ENCODE measurements at places on chromosomes 2 and 18. TPM values are rescaled to one million over a fixed set of nuclear protein-coding genes. Genes with fewer than 3 reads are reported as not detected.

GRCh38 chr2:159904127-159904958, 106.3 kb upstream of the CD302 start:
- peak; percentile 94 for DNase-seq

- no peak for DNase-seq
Observed at GRCh38 chr2:66634784-66635183, 199.9 kb downstream of the MEIS1 start.

GRCh38 chr2:213148572-213149261, 2.7 kb downstream of the IKZF2 start:
- DNase-seq, result no peak

DNA sequence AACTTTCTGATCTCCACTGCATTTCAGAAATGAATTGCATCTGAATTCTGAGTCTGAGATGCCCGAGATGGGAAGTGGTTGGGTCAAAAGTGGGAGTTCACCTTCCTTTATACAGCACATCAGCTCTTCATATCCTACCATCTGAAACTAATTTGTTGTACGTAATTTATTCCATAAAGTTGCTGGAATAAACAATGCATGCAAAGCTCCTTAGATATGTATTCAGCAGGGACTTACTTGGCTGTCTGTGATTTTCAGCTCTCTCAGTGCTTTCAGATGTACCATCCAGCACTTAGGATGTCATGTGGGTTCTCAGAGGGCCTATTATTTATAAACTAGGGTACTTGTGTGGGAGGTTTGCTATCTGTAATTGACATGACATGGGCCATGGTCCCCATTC, 46.9 kb upstream of the EFEMP1 start:
- DNase-seq, result no peak

GRCh38 chr18:79868811-79869541, 71.2 kb downstream of the KCNG2 start:
- DNase-seq, result no peak

DNA sequence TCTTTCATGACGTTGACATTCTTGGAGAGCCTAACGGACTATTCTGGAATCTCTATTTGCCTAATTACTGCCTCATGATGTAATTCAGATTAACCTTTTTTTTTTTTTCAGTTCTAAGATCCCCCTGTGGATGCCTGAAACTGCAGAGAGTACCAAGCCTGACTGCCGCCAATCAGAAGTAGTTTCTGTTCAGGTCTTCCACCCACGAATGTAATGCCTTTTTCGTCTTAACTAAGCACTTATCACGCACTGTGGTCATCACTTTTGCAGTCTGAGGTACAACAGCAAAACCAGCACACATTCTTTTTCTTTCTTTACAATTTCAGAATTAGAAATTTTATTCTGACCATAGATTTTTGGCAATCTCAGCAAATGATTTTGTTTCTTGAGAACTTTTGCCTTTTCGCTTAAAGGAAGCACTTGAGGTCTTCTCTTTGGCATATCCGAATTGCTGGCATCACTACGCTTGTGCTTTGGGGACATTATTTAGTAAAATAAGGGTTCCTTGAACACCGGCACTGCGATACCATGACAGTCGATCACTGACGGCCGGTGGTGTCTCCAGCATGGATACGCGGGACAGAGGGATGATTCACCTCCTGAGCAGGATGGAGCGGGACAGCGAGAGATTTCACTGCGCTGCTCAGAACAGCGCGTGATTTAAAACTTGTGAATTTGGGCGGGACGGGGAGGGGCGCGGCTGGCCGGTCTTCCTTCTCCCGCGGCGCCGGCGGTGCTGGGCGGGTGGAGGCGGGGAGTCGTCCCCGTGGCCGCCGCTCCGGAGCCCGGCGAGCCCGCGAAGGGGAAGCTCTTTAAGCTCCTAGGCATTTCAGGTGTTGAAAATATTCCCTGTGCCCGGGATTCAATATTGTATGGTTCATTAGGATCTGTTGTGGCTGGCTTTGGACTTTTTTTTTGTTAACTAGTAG, 32.0 kb upstream of the GPR55 start:
- DNase-seq, result peak; percentile 27

DNA sequence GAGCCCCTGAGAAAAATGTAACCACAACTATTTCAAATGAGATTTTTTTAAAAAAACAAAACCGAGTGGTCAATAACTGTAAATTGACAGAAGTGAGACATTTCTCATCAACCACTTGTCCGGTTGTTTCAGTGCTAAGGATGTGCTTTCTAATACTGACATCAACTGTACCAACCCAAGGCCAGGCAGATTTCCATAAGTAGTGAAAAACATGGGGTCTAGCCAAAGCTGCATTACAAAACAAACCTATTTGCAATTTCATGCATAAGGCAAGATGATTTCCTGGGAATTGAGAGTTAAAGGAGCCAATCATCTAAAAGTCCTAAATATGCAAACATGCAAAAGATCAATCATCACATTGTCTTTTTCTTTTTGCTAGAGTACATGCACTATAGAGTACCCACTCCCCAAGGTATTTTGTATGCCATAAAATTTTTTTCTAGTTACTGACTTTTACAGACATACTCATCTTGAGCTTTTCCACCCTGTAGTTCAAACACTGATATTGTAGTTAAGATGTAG, 22.6 kb downstream of the HNRNPLL start:
- no peak for DNase-seq

GRCh38 chr2:109080109-109080508, 48.9 kb upstream of the SH3RF3 start:
- DNase-seq, result peak; percentile 21

GRCh38 chr2:204917089-204917701, 371.9 kb downstream of the PARD3B start:
- no peak for DNase-seq

DNA sequence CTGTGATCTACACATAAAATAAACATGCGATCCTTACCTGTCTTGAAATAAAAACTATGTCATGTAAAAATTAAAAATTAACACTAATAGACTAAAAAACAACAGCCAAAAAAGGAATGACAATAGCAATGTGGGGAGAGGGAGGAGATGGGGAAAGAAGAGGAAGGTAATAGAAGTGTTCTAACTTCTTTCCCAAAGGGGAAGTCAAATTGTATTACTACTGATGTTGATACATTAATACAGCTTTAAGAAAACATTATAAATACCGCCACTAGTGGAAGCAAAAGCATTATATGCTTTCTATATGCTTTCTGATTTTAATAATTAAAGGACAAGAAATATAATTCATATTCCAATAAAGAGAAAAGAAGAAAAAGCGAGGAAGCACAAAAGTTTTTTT, 22.2 kb downstream of the ZNF516 start:
- DNase-seq, result no peak

DNA sequence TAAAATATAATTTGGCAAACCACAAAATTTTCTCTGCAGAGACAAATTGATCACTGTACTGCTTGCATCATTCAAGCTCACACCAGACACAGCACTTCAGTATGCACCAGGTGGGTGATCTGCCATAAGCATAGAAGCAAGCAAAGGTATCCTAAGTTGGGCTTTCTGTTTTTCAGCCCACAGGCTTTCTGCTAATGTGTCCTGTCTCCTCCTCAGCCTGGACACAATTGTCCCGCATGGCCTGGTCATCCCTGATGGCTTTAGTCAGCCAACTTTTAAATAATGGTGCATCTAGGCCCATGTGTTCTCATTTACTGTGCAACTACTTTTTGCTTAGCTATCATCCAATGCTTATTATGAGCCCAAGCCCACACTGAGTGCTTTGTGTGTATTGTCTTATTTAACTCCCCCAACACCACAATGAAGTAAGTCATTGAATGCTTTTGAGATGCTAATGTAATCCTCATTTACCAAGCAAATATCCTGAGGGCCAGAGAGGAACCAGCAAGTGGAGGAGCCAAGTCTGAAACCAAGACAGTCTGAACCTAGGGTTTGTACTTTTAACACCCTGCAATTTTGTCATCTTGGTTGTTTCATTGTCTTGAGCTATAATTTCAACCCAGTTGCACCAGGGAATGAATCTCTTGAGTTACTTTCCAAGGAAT, 111.2 kb upstream of the SETBP1 start:
- DNase-seq, result no peak

- DNase-seq, result no peak
Observed at GRCh38 chr2:70553334-70553583, 367 bp downstream of the TGFA start.

DNA sequence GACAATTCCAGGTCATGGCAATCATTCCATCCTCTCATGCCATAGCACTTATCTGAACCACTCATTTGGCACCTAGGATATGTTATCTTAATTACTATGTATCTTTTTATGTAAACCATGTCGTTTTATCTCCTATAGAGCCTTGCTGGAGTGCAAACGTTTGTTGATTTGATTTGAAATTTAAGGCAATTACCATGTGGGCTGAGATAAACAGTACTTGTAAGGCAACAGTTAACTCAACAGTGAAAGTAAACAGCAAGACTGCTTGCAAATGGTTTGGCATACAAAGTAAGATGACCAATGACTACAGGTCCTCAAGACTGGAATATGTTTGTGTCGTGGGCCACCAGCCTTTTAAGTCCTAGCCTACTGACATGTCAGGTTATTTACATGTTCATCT, 133.7 kb upstream of the ZFP36L2 start:
- no peak for DNase-seq

GRCh38 chr2:96503637-96504243, 1.4 kb downstream of the NEURL3 start:
- no peak for DNase-seq

GRCh38 chr2:30455114-30455738, 8.2 kb downstream of the LCLAT1 start:
- DNase-seq, result no peak

DNA sequence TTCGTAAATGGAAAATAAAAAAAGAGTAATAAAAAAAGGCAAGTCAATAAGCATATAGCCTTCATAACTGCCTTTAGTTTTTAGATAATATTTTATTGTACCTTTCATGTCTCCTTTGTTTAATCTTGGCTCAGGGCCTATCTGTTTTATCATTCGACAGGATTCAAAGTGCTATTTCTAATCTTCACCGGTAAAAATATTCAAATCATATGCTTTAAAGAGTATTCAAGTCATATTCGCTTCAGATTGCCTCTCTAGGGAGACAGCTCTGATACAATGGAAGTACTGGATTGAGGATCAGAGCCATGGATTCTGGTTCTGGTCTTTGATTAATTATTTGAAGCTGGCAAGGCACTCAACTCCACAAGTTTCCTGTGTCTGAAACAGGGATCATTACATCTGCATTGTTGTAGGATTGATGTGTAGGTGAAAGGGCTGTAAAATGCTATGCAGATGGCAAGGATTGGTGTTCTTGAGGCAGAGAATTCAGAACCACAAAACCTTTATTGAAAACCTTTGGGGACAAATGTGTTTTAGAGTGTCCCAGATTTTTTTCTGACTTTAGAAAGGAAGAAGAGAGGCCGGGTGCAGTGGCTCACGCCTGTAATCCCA, 84.3 kb upstream of the RAPH1 start:
- DNase-seq, result no peak

DNA sequence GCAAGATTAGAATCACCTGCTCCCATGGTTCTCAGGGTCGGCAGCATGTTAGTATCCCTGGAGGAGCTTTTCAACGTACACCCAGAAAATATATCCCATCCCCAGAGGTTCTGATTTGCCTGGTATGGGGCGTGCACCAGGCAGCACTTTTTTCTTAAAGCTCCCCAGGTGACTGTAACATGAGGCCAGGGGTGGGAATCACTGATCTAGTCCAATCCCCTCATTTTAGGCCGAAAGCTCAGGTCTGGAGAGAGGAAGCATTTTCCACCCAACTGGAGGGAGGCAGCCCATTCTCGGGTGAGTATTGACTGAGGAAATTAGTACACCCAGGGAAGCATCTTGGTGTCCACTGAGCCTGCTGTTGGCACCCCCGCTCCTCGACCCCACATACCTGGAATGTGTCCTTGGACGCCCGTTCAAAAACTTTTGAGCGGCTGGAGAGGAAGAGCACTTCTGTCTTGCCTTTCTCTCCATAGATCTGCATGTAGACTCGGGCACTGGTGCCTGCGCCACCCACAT, 94.3 kb downstream of the LOXHD1 start:
- no peak for DNase-seq

GRCh38 chr2:65880436-65880835, 448.0 kb upstream of the SPRED2 start:
- DNase-seq, result no peak

- DNase-seq, result no peak
Observed at GRCh38 chr18:11818486-11819203, 32.6 kb upstream of the CHMP1B start.

GRCh38 chr2:179861416-179862067, at the start of gene ZNF385B:
Gene ZNF385B, minus strand, starts transcription at chr2:179861612.
- no peak for DNase-seq

GRCh38 chr2:15938803-15939555, 1.4 kb upstream of the MYCN start:
- DNase-seq, result no peak

GRCh38 chr2:220489121-220489520, 861.7 kb downstream of the SLC4A3 start:
- DNase-seq, result no peak

DNA sequence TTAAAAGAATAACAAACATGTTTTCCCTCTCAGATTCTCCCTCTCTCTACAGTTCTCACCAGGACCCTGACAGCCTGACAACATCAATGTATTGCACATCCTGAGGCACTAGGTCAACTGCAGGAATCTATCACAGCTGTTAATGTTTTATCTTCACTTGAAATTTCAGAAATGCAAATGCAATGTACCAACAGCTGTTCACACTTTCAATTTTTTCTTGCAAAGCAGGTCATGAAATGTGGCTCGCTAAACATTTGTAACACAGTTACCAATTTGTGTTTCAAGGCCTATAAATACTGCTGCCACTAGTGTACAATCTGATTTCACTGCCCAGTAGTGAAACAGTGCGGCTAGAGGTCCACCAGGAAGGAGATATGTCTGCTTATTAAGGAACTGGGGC, 147.8 kb downstream of the EXOC6B start:
- no peak for DNase-seq

DNA sequence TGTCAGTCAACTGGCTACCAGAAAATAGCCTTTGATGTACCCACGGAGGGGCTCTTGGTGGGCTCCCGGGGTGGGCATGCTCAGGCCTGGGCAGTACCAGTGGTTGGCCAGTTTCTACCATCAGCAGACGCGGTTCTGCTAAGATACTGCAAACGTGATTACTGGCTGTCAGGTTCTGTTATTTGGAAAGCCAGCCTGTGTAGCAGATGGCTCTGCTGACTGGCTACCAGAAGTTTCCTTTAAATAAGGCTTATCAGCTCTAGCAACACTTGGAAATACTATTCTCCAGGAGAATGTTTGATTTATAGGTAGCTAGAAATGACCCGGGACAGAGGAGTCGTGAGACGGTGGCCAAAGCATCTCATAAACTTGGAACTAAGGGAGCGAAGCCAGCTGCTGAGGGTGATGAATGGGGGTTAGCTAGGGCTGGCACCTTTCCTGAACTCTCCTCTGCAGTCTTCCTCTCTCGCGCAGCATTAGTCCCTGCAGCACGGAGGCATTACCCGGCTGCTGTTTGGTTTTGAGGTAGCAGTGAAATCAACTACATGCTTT, 171.9 kb downstream of the AGAP1 start:
- DNase-seq, result no peak

- no peak for DNase-seq
Observed at GRCh38 chr2:238174701-238175100, 15.9 kb downstream of the ERFE start.

Gene PJVK
- 1.8 TPM for total RNA-seq

Gene SAG
- not detected for total RNA-seq

Gene ABCB11
- total RNA-seq, result not detected

Gene COL5A2
- total RNA-seq, result 12.9 TPM

Gene FIGN
- 8.3 TPM for total RNA-seq

Gene RIT2
- total RNA-seq, result not detected

Gene CXCR1
- total RNA-seq, result not detected

Gene MBD2
- 39.7 TPM for total RNA-seq

Gene SERPINB5
- 22.1 TPM for total RNA-seq

Gene CD8B2
- total RNA-seq, result not detected

Gene MIB1
- total RNA-seq, result 47.0 TPM

Gene PID1
- 17.0 TPM for total RNA-seq

Gene NCKAP5
- 28.5 TPM for total RNA-seq

Gene CASP10
- total RNA-seq, result 38.2 TPM

Gene MTA3
- total RNA-seq, result 87.5 TPM
